Central memory CD8-positive, alpha-beta T cell (primary cell): ENCODE measurements at places on chromosomes 13 and 19.
A peak's percentile ranks its signal among the peaks of the same experiment; 100 is the strongest.

GRCh38 chr19:9348253-9348652, 14.6 kb upstream of the ZNF177 start:
- no peaks in the 10 kb centered on the region for H3K27me3 ChIP-seq
- no peak overlapping the region for H3K27ac ChIP-seq
- no peak for DNase-seq
- H3K4me1 ChIP-seq: no peaks in the 10 kb centered on the region
- H3K4me3 ChIP-seq: no peak overlapping the region

- no peak for DNase-seq
- no peak overlapping the region for H3K27ac ChIP-seq
- H3K4me1 ChIP-seq: no peaks in the 10 kb centered on the region
- H3K4me3 ChIP-seq: no peak overlapping the region
Measured at GRCh38 chr13:59793107-59793506, 370.6 kb downstream of the DIAPH3 start.

GRCh38 chr13:68254151-68254550, 1024.0 kb upstream of the PCDH9 start:
- H3K4me3 ChIP-seq: no peak overlapping the region
- no peaks in the 10 kb centered on the region for H3K27me3 ChIP-seq
- H3K4me1 ChIP-seq: no peaks in the 10 kb centered on the region
- no peaks in the 10 kb centered on the region for H3K36me3 ChIP-seq
- no peak overlapping the region for H3K27ac ChIP-seq

- H3K36me3 ChIP-seq: no peaks in the 10 kb centered on the region
- H3K4me1 ChIP-seq: no peaks in the 10 kb centered on the region
- no peaks in the 10 kb centered on the region for H3K27me3 ChIP-seq
- H3K27ac ChIP-seq: no peak overlapping the region
Measured at GRCh38 chr13:55091172-55091571, 2049.5 kb upstream of the PRR20A start.

DNA sequence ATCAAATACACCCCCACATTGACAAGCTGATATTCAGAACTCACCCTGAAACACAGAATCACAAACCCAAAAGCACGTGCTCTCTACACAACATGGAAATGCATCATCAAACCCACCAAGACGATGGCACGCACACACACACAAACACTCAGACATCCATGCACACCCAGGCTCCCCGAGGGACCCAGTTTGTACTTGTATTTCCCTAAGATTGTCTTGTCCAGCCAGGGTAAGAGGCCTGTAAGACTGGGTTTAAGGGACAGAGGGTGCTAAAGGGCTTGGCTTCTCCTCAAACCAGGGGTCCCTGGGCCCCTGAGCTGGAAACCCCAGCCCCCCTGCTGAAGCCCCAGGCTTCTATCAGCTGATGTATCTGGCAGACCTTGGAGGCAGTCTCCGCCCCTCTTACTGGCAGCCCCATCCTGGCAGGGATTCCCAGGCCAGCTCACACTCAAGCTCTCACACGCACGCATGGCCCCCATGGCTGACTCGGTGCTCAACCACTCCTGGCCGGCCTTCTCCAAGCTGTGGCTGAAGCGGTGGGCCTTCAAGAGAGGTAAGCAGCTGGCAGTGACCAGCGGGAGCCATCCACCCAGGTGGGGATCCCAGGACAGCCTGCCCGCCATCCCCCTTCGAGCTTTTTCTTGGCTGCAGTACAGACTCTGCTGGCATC, 6.5 kb downstream of the ARHGEF18 start:
- no peaks in the 10 kb centered on the region for H3K27me3 ChIP-seq
- DNase-seq: no peak
- peaks cover 50% of the 10 kb centered on the region for H3K36me3 ChIP-seq
- peak overlapping the region; percentile 44 for H3K4me3 ChIP-seq
- no peak overlapping the region for H3K27ac ChIP-seq
- H3K4me1 ChIP-seq: peaks cover 64% of the 10 kb centered on the region

DNA sequence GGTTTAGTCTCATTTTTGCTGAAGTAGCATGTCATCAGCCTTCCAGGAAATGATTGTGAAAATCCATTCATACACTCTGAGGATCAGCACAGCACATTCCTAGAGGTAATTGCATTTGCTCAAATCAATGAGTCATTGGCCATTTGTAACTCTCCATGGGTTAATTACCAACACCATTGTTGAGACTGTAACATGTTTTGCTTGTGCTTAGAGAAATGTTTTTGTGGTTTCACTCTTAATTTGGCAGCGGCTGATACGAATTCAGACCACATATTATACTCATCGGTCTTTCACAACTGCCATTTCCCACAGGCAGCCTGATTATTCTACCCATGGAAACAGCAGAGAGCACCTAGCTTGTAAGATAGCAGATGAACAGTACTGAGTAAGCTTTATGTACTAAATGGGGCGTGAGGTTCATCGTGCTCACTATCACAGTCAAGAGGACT, 110.3 kb downstream of the NHLRC3 start:
- no peak for DNase-seq
- no peak overlapping the region for H3K27ac ChIP-seq
- H3K4me3 ChIP-seq: no peak overlapping the region
- H3K27me3 ChIP-seq: peaks cover 37% of the 10 kb centered on the region
- H3K36me3 ChIP-seq: no peaks in the 10 kb centered on the region

GRCh38 chr19:920051-920864, 3.1 kb downstream of the KISS1R start:
- peak; percentile 47 for DNase-seq
- peak overlapping the region; percentile 82 for H3K27ac ChIP-seq
- peak overlapping the region; percentile 76 for H3K4me3 ChIP-seq
- no peaks in the 10 kb centered on the region for H3K27me3 ChIP-seq

- no peak overlapping the region for H3K4me3 ChIP-seq
- H3K27me3 ChIP-seq: peaks cover 57% of the 10 kb centered on the region
- no peaks in the 10 kb centered on the region for H3K36me3 ChIP-seq
- H3K27ac ChIP-seq: no peak overlapping the region
Measured at GRCh38 chr19:16764793-16765433, 45.3 kb downstream of the NWD1 start.

DNA sequence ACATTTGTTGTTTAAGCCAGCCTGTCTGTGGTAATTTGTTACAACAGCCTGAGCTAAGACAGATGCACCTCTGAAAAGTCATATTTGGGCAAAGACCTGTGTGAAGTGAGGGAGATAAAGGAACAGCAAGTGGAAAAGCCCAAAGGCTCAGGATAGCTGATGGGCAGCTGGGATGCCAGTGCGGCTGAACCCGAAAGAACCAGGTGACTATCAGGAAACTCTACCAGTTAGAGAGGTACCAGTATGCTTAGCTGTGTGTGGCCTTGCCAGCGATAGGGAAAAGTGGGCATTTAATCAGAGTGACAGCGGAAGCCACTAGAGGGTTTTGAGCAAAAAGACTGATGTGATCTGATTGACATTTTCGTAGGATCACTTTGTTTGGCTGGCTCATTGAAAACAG, 764.8 kb upstream of the GPC6 start:
- no peaks in the 10 kb centered on the region for H3K36me3 ChIP-seq
- H3K27ac ChIP-seq: no peak overlapping the region
- no peak for DNase-seq
- H3K27me3 ChIP-seq: no peaks in the 10 kb centered on the region
- no peak overlapping the region for H3K4me3 ChIP-seq
- H3K4me1 ChIP-seq: no peaks in the 10 kb centered on the region

DNA sequence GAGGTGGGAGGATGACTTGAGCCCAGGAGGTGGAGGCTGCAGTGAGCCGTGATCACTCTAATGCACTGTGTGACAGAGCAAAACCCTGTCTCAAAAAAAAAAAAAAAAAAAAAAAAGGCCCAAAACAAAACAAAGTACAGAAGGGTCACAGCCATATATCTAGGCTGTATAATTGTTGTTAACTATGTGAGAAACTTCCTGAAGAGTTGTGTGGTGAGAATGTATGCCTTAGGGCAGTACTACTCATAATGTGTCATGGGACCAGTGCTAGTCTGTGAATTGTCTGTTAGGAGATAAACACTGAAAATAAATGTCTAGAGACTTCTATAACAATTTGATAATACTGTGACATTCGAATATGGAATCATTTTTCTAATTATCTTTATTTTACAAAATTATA, 43.1 kb downstream of the PAN3 start:
- peak overlapping the region; percentile 86 for H3K27ac ChIP-seq
- no peaks in the 10 kb centered on the region for H3K27me3 ChIP-seq
- peaks cover 14% of the 10 kb centered on the region for H3K36me3 ChIP-seq
- no peak overlapping the region for H3K4me3 ChIP-seq
- no peak for DNase-seq

GRCh38 chr19:18401580-18402112, 4.2 kb upstream of the LRRC25 start:
- H3K36me3 ChIP-seq: no peaks in the 10 kb centered on the region
- H3K4me1 ChIP-seq: peaks cover 5% of the 10 kb centered on the region
- H3K27ac ChIP-seq: peak overlapping the region; percentile 75
- no peak overlapping the region for H3K4me3 ChIP-seq
- no peak for DNase-seq

GRCh38 chr13:41148419-41149283, 16.0 kb upstream of the KBTBD6 start:
- H3K27ac ChIP-seq: no peak overlapping the region
- H3K4me1 ChIP-seq: no peaks in the 10 kb centered on the region
- H3K4me3 ChIP-seq: no peak overlapping the region
- H3K36me3 ChIP-seq: no peaks in the 10 kb centered on the region
- H3K27me3 ChIP-seq: no peaks in the 10 kb centered on the region

- no peaks in the 10 kb centered on the region for H3K4me1 ChIP-seq
- H3K4me3 ChIP-seq: no peak overlapping the region
Measured at GRCh38 chr19:55529636-55530234, 7.2 kb downstream of the SBK2 start.

DNA sequence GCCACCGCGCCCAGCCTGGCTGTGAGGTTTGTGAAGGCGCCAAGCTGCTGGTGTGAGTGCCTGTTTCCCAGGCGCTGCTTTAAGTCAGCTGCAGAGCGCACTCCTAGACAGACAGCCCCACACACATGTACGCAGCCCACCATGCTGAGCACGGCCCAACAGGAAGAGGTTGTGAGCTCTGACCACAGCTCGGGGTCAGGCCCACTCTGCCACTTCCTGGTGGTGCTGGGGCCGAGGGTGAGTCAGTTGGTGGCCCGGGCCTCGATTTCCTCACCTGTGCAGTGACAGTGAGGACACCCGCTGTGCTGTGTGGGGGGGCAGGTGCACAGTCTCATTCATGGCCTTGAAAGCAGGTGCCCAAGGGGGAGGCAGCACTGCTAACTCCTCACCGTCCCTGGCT, 106.7 kb downstream of the KDM4B start:
- DNase-seq: peak; percentile 18
- H3K4me3 ChIP-seq: peak overlapping the region; percentile 59
- H3K27me3 ChIP-seq: no peaks in the 10 kb centered on the region
- peaks cover 45% of the 10 kb centered on the region for H3K4me1 ChIP-seq
- H3K36me3 ChIP-seq: peaks cover 14% of the 10 kb centered on the region

DNA sequence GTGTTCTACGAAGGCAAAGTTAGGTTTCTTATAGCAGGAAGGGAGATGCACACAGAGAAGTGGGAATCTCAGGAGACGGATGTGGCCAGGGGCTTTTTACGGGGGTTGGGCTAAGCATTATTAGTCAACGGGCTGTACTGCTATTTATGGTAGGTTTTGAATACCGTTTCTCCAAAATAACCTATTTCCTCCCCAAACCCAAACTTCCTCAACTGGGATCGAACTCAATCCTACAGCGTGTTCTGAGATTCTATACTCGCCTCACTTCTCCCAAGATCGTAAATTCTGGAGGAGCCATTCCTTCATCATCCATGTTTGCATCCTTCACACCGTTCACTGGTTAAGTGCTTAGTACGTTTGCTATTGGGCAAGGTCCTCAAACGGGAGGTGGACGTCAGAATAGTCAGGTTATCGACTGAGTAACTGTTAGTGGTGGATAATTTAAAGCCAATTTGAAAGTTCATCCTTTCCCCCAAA, 1.2 kb upstream of the TRIM13 start:
- peaks cover 31% of the 10 kb centered on the region for H3K36me3 ChIP-seq
- DNase-seq: no peak
- peak overlapping the region; percentile 75 for H3K4me3 ChIP-seq
- no peaks in the 10 kb centered on the region for H3K27me3 ChIP-seq
- H3K4me1 ChIP-seq: peaks cover 20% of the 10 kb centered on the region

DNA sequence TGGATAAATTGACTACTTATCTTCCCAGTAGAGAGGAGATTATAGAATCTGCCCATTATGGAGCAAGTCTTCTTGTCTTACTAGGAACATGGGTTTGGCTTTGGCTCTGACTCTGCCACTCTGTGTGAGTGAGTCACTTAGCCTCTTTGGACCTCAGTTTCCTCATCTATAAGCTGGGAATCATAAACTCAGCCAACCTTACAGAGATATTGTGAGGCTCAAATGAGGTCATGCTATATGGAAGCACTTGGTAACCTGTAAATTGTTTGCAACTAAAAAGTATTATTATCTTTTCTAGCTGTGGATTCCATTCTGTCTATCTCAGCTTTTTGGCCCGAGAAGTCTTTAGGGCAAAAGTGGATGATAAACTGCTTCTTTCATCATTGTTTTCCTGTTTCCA, 186.8 kb upstream of the TSC22D1 start:
- DNase-seq: no peak
- H3K27ac ChIP-seq: no peak overlapping the region
- no peak overlapping the region for H3K4me3 ChIP-seq
- H3K36me3 ChIP-seq: no peaks in the 10 kb centered on the region

DNA sequence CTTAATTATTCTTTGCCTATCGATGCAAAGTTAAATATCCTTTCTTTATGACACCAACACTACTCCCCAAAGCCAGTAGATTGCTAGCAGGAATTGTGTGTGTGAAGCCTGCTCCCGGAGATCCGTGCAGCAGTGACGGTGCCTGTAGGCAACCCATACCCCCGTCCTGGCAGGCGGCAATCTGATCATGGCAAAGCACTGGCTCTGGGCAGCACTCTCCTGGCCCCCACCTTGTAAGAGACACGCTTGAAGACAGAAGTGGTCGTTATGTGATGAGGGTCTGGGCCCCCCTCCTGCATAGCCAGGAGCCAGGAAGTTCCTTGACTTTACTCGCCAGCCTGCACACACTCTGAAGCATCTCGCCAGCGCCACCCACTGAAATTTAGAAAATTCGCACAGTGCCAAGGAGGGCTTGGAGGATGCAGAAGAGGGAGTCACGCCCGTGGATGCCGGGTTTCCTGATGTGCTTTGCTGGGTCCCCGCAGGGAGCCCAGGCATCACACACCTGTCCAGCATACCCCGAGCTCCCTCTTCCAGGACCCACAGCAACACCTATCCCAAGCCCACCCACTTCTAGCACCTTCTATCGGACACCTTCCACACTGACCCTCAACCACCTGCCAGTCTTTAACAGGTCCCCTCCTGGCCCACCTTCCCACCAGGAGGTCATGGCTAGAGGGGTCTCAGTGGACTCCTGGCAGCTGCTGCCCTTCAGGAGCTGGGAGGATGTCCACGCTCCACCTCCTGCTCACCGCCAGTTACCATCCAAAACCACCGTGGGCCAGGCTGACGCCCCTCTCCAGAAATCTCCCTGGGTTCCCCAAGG, 54.5 kb downstream of the CEBPG start:
- H3K4me3 ChIP-seq: no peak overlapping the region
- H3K27ac ChIP-seq: no peak overlapping the region
- H3K27me3 ChIP-seq: no peaks in the 10 kb centered on the region

- no peaks in the 10 kb centered on the region for H3K36me3 ChIP-seq
- DNase-seq: no peak
- no peaks in the 10 kb centered on the region for H3K4me1 ChIP-seq
Measured at GRCh38 chr19:23512151-23512925, 117.1 kb upstream of the ZNF91 start.
